ENCODE measurements at places on chromosomes 6 and 20. TPM values are rescaled to one million over a fixed set of nuclear protein-coding genes. Genes with fewer than 3 reads are reported as not detected.
A peak's percentile ranks its signal among the peaks of the same experiment; 100 is the strongest.

GRM1 gene
- total RNA-seq = under 0.01 TPM

AKAP12 gene
- total RNA-seq = 196 TPM

GRCh38 chr6:100924534-100925227 lies 43.6 kb upstream of the ASCC3 start:
- DNase-seq = no peak

- peak; percentile 72 for DNase-seq
Measured at GRCh38 chr6:132391391-132392269, 9.6 kb downstream of the MOXD1 start.

EDEM2 gene
- 16.7 TPM for total RNA-seq

DNA sequence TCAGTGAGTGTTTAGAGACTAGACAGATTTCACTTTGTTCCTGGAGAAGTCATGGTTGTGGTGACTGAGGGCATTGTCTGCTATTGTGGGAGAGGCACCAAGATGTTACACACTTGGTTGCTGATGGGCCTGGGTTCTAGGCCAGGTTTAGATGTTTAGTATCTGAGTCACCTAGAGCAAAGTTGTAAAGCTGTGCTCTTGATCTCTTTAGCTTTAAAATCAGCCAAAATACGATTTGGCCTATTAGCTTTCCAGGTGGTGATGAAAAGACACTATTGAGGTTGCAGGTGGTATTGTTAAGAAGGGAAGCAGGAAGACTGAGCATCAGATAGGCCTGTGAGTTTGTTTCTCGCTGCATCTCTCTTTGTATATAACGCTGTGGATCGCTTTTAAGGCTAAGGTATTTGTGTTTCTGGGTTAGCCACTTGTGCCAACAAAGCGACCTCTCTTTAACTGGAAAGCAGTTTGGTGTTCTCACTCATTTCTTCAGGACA lies 48.6 kb downstream of the FOXO3 start:
- peak; percentile 92 for DNase-seq

GRCh38 chr6:51812231-51812630 lies 275.2 kb downstream of the PKHD1 start:
- no peak for DNase-seq

DAAM2 gene
- 3.4 TPM for total RNA-seq

GRCh38 chr6:41685641-41686380 lies 47.5 kb downstream of the MDFI start:
- DNase-seq = no peak

SRMS gene
- total RNA-seq = not detected

PPIL4 gene
- 36.1 TPM for total RNA-seq

GRCh38 chr20:2336471-2336870 lies 40.7 kb downstream of the TGM3 start:
- no peak for DNase-seq

GRCh38 chr6:142945446-142946180 lies 637 bp upstream of the HIVEP2 start:
- no peak for DNase-seq

DNA sequence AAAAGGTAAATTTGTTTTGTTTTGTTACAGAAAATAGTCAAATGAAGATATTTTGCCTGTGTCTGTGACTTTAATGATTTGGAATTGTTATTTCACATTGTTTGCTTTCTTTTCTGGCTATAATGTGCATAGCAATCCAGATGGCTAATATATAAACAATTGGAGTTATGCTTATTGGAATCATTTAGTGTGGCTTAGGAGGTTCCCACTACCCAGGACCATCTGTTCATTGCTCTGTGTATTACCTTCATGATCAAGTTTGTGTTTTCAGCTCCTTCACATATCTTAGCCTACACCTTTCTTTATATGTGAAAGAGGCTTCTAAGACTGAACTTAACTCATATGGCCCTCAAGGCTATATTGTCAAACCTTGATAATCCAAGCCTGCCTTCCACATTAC lies 232.9 kb downstream of the BCKDHB start:
- DNase-seq = no peak

- no peak for DNase-seq
Measured at GRCh38 chr6:73796881-73797280, 100.9 kb downstream of the CD109 start.

Data from fibroblast of the aortic adventitia (primary cell).